GM20000 (cell line): ENCODE measurements at places on chromosomes 5 and 9.
A peak's percentile ranks its signal among the peaks of the same experiment; 100 is the strongest.

DNA sequence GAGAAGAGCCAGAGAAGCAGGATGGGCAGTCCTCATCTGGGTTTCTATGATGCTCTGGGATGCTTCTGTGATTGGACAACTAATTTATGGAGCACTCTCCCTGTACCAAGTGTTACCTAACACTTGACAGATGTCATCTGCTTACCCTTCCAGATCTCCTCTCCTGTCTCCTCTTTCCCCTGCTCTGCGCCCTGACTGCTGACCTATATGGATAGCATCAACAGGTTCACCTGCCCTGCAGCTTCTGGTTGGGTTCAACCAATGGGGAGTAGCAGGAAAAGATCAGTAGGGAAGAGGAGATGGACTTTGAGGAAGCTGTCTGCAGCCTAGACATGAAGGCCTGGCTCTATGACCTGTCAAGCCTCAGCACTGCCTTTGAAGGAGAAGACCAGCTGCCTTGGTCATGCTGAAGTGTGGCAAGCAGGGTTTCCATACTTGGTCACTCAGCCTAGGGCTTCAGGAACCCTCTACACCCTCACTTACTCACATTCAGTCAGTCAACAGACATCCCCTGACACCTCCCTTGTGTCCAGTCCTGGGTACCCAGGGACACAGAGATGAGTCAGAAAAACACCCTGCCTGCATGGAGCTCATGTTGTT, 11.3 kb upstream of the P4HA2 start:
- DNase-seq, result no peak

- peak; percentile 45 for DNase-seq
Observed at GRCh38 chr5:32421075-32421474, 23.5 kb downstream of the ZFR start.

DNA sequence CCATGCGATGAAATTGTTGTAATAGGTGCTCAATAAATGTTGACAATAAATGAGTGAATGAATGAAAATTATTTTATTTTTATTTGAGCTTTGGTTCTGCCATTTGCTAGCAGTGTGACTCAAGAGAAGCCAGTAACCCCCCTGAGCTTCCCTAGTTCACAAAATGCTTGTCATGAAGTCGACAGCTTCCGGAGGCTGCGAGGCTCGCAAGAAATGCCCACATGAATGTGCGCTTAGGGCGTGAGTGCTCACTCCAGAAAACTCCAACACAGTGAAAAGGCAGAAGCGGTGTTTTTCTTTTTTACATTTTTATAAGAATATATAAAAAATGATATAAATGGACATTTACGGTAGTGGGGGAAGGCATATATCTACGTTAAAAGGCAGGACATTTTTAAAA, 26.5 kb downstream of the CDKN2A start:
- no peak for DNase-seq

DNA sequence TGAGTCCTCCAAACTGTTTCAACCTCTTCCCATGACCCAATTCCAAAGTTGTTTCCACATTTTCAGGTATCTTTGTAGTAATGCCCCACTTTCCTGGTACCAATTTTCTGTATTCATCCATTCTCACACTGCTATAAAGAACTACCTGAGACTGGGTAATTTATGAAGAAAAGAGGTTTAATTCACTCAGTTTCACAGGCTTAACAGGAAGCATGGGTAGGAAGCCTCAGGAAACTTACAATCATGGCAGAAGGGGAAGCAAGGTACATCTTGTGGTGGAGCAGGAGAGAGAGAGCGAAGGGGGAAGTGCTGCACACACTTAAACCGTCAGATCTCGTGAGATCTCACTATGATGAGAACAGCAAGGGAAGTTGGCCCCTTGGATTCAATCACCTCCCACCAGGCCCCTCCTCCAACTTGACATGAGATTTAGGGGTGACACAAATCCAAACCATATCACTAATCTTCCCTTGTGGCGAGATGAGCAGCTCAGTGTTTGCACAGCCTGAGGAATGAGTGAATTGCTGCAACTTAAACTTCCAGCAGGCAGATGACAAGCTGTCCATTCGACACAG, 42.9 kb downstream of the TRIP13 start:
- no peak for DNase-seq

DNA sequence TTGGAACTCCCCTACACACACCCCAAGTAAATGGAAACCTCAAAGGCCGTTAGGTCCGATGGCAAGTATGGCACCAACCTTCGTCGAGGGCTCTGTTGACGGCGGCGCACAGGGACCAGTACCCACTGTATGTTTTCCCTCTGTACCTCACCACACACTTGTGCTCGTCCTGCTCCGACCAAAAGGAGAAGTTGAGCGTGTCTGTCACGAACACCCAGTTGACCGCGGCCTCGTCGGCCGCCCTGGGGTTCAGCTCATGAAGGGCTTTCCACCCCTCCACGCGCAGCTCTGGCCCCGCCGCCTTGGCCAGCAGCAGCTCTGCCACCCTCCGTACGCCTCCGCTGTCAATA, 24.0 kb downstream of the HNRNPK start:
- DNase-seq, result peak; percentile 55
